ENCODE measurements at places on chromosomes 3 and 15. TPM values are rescaled to one million over a fixed set of nuclear protein-coding genes. Genes with fewer than 3 reads are reported as not detected.
A peak's percentile ranks its signal among the peaks of the same experiment; 100 is the strongest.

DNA sequence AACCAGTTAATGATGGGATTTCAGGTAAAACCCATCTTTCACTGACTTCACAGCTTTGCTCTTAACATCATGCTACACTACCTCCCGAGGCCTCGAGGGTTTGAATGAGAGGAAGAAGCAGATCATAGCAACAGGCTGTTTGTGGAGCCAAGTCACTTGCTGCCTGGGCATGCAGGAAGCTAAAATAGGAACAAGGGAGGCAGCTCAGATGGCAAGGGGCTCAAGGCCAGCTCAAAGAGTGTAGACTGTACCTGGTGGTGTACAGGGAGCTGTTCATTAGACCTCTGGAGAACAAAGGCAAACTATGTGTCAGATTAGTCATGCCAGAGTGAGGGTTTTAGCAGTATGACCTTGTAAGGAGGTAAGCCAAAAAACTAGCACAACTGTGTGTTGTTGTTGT, 28.8 kb downstream of the ARRDC4 start:
- DNase-seq: no peak

DNA sequence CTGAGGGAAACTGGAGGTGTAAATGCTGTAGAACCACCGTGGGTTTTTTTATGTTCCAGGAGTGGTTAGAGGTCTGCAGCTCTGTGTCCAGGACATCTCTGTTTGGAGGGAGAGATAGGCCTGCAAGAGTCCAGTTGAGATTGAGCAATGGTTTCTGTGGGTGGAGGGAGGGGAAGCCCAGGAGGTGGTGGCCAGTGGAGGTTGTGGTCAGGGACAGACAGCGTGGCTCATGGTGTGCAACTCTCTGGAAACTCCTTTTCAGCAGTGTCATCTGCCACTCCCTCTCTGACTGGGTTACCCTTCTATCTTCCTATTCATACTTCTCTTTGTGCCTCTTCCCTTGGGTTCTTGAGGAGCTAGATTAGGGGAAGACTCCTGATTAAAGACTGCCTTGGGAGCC, 9.6 kb downstream of the XCR1 start:
- DNase-seq: no peak

- DNase-seq: no peak
These were observed 272.2 kb downstream of the ADAMTSL3 start for GRCh38 chr15:83926116-83926515.

- DNase-seq: no peak
These were observed 8.3 kb upstream of the PIGZ start for GRCh38 chr3:196976941-196977340.

DNA sequence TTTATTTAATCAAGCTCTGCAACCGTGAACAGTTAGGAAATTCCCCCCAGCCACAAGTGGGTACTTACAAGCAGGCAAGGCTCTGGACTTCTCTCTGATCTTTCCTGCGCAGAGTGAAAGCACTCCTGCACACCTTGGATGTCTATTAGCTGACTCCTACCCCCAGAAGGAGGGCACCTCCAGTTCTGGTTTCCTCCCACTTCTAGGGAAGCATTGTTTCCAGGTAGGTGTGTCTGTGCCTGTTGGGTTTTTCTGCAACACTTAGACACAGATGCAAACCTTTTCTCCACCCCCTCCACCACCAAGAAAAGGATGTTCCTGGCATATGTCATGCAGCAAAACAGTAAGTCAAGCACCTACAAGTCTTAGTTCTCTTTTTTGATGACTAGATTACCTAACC, at the start of gene ZBED2:
Gene ZBED2, minus strand, starts transcription at position 115 of the 400 bp plus-strand sequence. CDS start 1,145 bp downstream, outside the sequence.
- DNase-seq: no peak

DNA sequence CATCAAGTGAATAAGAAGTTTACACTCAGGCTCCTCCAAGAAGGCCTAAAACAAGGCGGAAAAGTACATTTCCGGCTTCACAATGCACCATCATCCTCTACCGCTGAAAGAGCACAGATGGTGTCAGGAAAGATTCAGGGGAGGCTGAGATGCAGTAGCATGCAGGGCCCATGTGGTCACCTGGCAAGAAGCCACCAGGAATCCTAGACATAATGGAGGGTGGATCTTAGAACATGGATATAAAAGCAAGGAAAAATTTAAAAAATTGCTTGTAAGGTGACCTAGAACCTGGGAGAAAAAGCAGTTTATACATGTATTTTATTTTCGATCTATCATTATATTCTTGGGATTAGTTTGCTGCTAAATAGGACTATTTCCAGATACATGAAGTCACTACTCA, 21.9 kb upstream of the OTOL1 start:
- DNase-seq: no peak

DNA sequence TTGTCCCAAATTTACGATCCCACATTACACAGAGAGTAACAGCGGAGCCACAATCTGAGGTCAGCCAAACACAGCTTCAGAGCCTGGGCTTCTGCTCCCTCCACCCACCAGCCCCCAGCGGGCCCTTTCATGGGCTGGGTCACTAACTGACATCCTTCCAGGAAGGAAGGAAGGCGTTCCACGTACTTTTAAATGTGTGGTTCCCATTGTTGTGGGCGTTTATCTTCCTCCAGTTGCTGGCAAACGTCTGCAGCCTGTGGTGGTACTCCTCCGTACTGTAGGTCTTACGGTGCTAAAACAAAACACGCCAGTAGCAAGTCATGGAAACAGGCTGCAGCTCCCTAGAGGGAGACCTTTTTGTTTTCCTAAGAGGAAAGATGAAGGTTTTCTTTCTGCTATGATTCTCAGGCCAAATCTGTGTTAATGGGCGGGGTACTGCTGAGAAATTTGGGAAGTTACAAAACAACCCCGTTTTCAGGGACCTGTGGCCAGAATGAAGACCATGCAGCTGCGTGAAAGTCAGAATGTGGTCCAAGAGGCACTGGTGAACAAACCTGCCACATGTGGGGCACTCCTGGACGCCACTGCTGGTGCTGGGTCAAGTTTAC, 7.6 kb downstream of the CTSH start:
- no peak for DNase-seq

DNA sequence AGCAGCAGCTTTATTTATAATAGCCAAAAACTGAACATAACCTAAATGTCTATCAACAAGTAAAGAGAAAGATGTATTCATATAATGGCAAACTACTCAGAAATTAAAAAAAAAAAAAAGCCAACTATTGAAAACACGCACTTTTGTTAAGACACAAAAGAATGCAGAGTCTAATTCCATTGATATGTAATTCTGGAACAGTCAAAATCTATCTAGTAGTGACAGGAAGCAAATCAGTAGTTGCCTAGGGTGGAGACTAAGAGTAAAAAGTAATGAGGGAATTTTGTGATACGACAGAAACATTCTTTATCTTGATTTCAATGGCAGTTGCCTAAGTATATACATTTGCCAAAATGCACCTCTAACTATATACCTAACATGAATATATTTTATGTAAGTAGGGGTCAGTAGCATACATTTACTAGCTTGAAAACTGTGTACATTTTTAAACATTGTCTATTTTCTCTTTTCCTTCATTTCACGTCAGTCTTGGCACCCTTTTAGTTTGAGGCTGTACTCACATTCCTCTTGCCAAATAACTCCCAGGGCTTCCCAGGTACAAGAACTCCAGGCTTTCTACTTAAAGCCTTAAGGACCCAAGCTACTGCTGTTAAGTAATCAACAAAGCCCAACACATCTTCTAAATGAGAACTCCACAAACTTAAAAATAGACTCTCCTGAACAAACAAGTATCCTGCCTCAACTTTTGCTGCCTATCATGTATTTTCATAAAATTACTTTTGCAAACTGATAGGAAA, 54.7 kb downstream of the ADAM10 start:
- DNase-seq: no peak

DNA sequence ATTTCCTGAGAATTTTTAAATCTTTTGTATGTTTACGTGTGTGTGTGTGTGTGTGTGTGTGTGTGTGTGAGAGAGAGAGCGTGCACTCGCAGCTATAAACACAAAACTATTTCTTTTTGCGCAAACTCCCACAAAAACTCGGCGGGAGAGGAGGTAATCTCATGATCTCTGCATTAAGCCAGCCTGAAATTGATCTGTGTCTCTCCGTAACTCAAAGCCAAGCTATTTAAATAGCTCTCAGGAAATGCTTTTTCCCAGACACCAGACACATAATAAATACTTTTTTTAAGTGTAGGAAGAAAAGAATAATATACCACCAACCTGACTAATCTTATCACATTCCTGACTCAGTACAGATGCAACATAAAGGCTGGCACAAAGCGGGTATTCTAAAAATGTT, 226.8 kb downstream of the MAGI1 start:
- no peak for DNase-seq

- DNase-seq: no peak
These were observed 1.1 kb downstream of the NEO1 start for GRCh38 chr15:73053398-73053723.

DNA sequence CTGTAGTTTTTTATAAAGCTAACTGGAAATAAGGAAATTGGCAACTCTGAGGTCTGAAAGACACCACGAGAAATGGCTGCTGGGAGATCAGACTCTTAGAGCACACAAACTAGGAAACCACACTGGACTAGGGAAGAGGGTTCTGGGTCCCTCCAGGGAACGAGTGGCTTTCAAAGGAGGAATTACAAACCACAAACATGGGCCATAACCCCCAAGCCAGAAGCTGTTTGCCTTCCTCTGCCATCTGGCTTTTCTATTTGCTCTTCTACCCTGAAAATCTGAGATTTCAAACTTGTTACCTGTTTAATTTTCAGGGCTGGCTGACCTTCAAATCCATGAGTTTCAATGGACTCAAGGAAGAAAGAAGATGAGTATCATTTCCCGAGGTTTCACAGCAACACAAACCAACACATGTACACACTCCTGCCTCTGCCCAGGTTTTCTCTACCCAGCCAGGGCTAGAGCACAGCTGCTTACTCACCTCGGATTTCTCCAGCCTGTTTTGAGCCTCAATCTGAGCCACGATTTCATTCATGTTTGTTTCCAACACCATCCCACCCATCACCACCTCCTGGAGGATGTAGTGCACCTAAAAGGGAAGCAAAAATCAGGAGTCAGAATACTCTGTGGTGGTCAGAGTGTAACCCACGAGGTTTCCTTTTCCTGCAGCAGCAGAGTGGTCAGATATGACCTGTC, 22.6 kb upstream of the ANPEP start:
- peak; percentile 60 for DNase-seq

DNA sequence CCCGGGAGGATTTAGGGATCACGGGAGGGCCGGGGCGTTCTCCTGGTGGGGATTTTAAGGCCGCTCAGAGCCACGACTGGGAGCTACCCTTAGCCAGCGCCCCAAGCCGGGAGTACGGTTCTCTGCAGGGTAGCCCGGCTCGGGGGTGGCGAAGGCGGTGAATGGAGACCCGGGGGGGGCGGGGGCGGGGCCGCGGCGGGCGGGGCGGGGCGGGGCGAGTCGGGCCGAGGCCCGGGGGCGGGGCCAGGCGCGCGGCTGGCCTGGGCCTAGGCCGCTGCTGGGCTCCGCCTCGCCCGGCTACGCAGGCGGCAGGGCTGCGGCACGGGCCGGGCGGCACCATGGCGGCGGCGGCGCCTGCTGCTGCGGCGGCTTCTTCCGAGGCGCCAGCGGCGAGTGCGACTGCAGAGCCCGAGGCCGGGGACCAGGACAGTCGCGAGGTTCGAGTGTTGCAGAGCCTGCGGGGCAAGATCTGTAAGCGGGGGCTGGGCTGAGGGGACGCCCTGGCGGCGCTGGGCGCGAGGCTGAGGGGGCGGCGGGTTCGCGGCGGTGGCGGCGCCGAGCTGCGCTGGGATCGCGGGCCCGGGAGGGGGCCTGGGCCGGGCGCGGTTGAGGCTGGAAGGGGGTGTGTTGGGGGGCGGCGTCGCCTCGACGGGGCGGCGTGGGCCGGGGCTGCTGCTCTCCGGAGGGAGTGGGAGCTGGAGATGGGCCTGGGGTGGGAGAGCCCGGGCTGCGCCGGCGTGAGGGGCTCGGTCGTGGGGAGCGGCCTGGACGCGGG, at the start of gene RASA2:
Gene RASA2, plus strand, starts transcription at position 282 of the 775 bp plus-strand sequence. Its CDS starts 57 bp downstream, at position 339.
- peak; percentile 10 for DNase-seq

GRCh38 chr3:169822091-169822490, 9.4 kb upstream of the LRRC34 start:
- DNase-seq: no peak

DNA sequence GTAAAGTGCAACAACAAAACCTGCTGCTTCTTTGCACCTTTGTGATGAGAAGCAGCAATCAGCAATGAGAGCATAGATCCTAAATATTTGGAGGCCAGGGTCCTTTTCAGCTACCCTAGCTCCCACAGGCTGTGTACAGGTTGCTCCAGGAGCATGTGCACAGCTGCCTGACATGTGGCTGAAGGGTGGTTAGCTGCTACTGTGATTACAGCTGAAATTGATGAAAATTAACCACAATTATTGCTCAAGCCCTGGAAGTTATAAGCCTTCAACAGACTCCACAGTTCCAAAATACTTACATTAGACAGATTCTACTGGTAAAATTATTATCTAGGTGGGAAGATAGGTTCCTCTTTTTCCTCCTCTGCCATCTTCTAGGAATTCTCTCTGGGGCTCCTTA, 28.5 kb downstream of the COMMD2 start:
- DNase-seq: no peak

DNA sequence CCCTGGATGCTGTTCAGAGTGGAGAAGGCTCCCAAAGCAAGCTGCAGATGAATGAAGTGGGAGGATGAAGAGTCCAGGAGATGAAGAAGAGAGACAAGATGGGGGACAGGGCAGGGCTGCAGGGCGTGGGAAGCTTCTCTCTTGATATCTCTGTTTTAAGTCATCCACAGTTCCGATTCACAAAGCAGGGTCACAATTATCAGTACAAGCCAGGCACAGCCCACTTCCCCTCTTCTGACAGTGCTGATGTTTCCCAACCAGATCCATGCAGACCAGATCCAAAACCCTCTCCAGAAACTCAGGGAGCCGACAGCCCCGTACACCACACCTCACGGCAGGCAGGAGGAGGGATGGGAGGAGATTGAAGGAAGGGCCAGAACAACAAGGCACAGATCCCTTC, 31.1 kb downstream of the NTRK3 start:
- DNase-seq: no peak

Gene GRAMD1C
- total RNA-seq: 6.5 TPM

Gene FBXL2
- total RNA-seq: 10.3 TPM

Gene SI
- not detected for total RNA-seq

Gene OR5K2
- total RNA-seq: not detected

Gene ROBO2
- total RNA-seq: 0.32 TPM

Gene CACNA2D3
- total RNA-seq: 0.24 TPM

Gene SLC9A9
- 0.10 TPM for total RNA-seq

Measured in HFFc6 (cell line).